ENCODE measurements at places on chromosomes 13 and 19. TPM values are rescaled to one million over a fixed set of nuclear protein-coding genes. Genes with fewer than 3 reads are reported as not detected.

GRCh38 chr13:48505012-48505411, 27.9 kb downstream of the RCBTB2 start:
- DNase-seq = no peak

DNA sequence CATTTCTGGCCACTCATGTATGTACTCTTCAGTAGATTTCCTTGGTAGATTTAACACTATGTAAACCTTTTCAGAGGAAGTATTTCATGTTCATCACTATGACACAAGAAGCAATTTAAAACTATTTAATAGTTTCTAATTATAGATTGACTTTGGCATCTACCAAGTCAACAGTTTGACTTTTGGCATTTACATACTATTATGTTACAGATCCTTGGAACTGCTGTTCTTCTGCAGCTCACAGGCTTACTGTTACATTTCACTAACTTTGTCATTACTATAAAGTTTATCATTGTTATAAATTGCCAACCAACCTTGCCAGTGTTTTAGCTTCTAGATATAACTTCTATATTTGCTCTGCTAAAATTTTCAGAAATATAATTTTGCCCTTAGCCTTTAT, 18.7 kb downstream of the SUPT20H start:
- DNase-seq = no peak

- DNase-seq = no peak
Observed at GRCh38 chr13:101406791-101407190, 9.5 kb downstream of the NALCN start.

DNA sequence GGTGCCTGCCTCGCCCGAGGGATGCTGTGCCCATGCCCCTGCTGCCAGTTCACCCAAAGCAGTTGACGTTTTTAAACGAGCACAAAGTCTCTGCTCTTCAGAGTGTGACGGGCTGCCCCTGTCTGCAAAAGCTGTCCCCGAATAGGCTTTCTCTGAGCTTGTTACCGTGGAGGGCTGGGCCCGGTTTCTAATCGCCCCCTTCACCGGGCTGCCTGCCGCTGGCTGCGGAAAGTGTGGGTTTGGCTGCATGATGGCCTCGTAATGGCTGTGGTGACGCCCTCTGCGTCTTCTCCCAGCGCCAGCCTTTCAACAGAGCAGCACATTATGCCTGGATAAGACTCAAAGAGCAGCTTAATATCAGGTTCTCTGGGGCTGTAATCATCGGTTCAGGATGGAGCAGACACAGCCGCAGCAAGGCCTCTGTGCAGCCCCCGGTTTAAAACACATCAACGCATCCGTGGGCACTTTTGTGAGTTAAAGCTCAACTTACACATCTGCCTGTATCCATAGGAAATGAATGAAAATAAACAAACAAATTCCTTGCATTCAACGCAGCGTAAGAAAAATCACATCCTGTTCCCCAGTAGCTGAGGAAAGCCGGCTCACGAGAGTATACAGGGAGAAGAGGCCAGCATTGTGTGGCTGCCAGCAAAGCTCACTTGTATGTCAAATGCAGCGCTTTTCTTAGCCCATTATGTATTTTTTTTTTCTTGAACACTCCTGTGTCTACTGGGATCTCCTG, 166.4 kb upstream of the SOX1 start:
- DNase-seq = no peak

DNA sequence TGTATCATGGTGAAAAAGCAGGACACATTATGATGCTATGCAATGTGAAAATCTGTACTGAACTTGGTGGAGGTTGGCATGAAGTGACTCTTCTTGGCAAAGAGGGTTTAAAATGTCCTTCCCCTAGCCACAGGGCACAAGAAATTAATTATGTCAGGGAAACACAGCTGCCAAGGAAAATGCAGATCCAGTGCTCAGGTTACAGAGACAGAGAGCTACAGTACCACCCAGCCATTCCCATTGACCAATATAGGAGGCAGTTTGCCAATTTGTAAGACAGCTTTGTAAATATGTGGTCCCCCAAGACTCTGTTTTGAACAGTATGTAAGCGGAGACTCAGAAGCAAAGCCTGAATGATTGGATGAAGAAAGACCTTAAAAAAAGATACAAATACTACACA, 69.4 kb upstream of the KLF12 start:
- DNase-seq = no peak

- DNase-seq = no peak
Observed at GRCh38 chr19:2841855-2842574, 740 bp downstream of the ZNF555 start.

SIPA1L3 gene
- total RNA-seq = 113 TPM

ZNF382 gene
- 0.37 TPM for total RNA-seq

GRCh38 chr19:1062387-1063029, 4.5 kb upstream of the ARHGAP45 start:
- peak; percentile 22 for DNase-seq

SIGLEC6 gene
- total RNA-seq = 0.98 TPM

- DNase-seq = no peak
Observed at GRCh38 chr13:25171517-25172302, at the start of gene AMER2. Gene AMER2 (minus strand): TSS chr13:25172288. CDS start chr13:25171619, 669 bp downstream.

GRCh38 chr19:54389553-54389952, 24.8 kb upstream of the LAIR1 start:
- DNase-seq = no peak

DNA sequence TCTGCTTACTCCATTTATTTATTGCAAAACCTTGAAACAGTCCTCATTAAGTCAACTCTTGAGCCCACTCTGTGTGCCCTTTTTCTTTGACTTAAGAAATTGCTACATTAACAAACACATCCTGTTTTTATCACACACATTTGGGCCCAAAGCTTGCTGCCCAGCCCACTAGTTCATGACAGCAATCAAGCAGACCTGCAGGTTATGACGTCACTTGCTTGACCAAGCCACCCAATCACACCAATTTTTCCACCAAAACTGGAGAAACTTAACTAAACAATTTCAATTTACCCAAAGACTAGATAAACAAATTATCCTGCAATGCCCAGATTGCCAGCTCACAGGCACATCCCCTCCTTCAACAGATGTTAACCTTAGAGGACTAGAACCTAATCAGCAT, 120.7 kb downstream of the ZNF429 start:
- DNase-seq = no peak

All from colonic mucosa (tissue), 4 donors.